Ureter (tissue), 1 donor: ENCODE measurements at places on chromosomes 1 and 21. TPM values are rescaled to one million over a fixed set of nuclear protein-coding genes. Genes with fewer than 3 reads are reported as not detected.

WDR64 gene
- total RNA-seq: not detected

DNA sequence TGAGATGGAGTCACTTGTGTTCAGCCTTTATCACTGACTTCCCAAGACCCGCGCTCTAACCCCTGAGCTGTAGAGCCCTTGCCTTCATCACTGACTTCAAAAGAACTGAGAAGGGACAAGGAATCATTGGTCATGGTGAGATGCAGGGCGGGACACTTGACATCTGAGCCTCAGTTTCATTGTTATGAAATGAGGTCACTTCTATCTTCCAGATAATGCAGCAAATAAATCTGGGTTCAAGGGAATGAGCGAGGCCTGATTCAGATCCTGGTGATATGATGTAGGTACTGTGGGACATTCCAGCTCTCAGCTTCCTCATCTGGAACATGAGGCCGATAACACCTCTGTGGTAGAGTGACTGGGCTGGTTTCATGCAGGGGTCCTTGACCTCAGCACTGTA lies 13.8 kb downstream of the KAZN start:
- DNase-seq: no peak

GRCh38 chr21:38330666-38331065 lies 73.9 kb downstream of the KCNJ15 start:
- no peak for DNase-seq

DNA sequence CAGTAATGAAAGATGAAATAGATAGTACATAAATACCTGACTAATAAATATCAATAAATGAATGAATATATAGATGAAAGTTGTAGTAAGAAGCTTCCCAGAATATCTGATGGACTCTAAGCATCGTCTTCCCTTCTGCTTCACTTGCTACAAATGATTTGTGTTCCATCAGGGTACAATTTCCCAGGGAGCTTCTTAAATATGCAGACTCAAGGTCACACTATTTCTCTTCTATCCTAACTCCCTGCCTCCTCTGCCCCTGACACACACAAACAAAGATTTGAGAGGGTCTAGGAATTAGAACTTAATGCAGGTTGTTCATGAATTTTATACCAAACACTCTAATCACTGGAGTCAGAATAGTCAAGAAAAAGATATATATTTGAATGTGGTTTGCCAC lies 415.9 kb upstream of the TMPRSS15 start:
- no peak for DNase-seq

LPAR3 gene
- total RNA-seq: 20.8 TPM

- DNase-seq: no peak
These were observed 7.2 kb downstream of the AMPD2 start for GRCh38 chr1:109626682-109627408.

- DNase-seq: no peak
These were observed 36.1 kb downstream of the SORT1 start for GRCh38 chr1:109361649-109362048.

DNA sequence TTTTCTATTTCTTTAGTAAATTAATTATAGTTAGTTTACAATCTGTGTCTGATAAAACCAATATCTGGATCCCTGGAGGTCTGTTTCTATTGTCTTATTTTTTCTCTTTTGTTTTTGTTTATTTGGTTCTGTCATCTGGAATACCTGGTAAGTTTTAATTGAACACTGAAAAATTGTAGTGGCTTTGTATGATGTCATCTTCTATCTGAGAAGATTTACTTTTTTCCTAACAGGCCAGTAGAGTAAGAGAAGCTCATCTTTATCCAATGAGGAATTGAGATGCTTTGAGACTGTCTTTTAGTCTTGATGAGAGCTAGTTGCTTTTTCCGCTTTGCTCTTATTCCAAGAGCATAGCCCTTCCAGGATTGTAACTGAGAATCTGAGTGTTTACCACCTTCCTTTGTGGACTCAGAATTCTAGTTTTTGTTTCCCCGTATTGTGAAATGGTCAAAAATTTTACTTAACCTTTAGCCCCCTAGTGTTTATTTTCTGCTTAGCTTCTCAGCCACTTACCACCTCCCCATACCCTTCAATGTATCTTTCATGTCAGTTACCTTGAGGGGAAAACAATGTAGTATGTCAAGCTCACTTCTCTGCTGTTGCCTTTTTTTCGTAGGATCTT lies 25.0 kb downstream of the PTGFRN start:
- DNase-seq: no peak

CSF3R gene
- 13.7 TPM for total RNA-seq

GRCh38 chr21:45016031-45016405 lies 58.4 kb upstream of the ADARB1 start:
- no peak for DNase-seq

SLFNL1 gene
- total RNA-seq: 0.68 TPM

DNA sequence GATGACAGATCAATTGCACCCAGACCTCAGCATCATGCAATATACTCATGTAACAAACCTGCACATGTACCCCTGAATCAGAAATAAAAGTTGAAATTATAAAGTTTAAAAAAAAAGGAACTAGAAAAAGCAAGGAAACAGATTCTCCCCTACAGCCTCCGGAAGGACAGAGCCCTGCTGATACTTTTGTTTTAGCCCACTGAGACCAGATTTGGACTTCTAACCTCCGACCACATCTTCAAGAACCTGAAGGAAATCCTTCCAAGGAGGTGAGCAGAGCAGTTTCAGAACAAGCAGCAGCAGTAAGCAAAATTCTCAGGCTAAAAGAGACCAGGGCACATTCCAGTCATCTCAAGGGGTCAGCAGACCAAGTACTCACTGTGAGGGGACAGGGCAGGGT lies 54.5 kb downstream of the TM2D1 start:
- DNase-seq: no peak

DNA sequence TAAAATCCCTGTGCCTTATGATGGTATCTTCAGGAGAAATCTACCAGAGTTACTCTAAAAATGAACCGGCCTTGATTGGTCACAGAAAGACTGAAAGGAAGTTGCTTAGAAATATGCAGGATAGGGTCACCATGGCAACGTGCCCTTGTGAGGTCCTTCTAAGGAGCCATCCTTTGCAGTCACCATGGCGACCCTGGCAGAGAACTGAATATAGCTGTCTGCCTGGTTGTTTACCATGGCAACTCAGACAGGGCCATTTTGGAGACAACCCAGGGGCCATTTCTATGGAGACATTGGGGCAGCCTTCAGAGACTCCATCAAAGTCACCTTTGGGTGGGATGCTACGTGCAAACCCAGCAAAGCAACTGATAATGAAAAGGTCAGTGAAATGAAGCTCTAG lies 43.0 kb downstream of the SNX7 start:
- DNase-seq: no peak

TNFRSF14 gene
- total RNA-seq: 160 TPM
